OCI-LY7 (cell line): ENCODE measurements at places on chromosomes 3 and 15. TPM values are rescaled to one million over a fixed set of nuclear protein-coding genes. Genes with fewer than 3 reads are reported as not detected.

DNA sequence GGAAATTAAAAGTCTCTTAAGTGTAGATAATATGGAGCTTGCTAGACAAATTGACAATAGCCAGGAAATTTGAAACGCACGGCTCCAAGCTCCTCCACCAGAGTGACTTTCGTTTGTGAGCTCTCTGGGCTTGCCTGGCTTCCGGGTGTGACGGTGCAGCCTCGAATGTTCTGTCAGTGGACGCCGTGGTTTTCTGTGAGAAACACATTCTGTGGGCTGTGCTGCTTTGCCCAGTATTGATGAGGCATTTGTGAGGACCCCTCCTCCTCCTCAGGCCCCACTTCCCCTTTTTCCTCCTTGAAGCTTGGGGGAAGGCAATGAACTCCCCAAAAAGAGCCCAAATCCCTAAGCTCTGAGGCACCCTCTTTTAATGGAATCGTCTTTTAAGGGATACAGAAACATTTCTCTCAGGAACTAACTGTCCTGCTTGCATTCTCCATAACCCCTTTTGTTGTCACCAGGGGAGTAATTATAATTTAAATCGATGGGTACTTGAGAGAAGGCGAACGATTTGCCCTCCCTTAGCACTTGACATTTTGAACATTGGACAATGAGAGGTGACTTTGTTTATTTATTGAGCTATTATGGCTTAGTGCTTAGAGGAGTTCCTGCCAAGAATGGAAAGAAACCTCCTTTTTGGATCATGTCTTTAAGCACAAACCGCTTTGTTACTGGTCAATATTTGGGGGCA lies 40.8 kb downstream of the POLR2M start:
- DNase-seq: no peak

DNA sequence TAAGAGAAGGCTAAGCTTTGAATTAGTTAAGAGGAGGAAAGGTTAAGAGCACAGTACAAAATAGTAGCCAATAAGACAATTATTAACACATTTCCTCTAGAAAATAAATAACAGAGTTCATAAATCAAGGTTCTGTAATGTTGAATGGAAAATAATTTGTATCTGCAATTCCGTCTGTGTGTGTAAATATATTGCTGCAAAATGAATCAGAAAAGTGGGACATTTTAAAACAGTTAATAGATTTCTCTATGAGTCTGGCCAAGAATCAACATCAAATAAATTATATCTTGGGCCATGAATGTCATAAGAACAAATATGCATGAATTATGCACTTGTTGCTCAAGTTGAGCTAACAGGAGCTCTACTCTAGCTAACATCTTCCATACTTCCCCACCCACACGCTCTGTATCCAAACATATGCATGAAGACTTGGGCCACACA lies 14.2 kb upstream of the SUCNR1 start:
- no peak for DNase-seq

- DNase-seq: no peak
Observed at GRCh38 chr3:30770387-30770786, 124.1 kb downstream of the GADL1 start.

- DNase-seq: no peak
Observed at GRCh38 chr15:46260937-46261336, 626.1 kb downstream of the SQOR start.

DNA sequence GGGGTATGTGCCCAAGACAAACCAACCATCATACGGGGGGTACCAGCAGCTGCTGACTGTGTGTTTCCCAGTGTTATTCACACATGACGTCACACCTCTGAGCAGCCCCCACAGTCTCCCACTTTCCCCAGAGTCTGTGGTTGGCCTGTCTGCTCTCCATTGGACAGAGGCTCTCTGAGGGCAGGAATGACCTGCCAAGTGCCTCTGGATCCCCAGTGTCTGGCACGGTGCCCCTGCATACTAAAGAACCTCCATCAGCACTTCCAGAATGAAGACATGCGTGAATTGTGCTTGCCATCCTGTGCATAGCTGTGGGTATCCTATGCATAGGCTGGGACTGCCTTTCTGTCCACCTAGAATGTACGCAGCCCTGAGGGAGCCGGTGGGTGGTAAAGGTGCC lies 3.5 kb upstream of the CCDC9B start:
- no peak for DNase-seq

DNA sequence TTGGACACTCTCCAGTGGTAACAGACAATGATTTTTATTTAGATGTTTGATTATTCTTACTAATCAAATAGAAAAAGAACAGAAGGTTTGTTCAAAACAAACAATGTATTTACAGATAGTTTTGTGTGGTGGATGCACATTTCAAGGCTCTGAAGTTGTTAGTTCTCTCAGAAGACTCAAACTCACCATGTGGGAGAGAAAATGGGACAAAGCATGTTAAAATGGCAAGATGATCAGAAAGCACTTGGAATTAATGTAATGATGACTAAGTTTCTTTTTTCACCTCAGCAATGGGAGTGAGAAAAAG lies 450.5 kb upstream of the KCNMB2 start:
- DNase-seq: no peak

DNA sequence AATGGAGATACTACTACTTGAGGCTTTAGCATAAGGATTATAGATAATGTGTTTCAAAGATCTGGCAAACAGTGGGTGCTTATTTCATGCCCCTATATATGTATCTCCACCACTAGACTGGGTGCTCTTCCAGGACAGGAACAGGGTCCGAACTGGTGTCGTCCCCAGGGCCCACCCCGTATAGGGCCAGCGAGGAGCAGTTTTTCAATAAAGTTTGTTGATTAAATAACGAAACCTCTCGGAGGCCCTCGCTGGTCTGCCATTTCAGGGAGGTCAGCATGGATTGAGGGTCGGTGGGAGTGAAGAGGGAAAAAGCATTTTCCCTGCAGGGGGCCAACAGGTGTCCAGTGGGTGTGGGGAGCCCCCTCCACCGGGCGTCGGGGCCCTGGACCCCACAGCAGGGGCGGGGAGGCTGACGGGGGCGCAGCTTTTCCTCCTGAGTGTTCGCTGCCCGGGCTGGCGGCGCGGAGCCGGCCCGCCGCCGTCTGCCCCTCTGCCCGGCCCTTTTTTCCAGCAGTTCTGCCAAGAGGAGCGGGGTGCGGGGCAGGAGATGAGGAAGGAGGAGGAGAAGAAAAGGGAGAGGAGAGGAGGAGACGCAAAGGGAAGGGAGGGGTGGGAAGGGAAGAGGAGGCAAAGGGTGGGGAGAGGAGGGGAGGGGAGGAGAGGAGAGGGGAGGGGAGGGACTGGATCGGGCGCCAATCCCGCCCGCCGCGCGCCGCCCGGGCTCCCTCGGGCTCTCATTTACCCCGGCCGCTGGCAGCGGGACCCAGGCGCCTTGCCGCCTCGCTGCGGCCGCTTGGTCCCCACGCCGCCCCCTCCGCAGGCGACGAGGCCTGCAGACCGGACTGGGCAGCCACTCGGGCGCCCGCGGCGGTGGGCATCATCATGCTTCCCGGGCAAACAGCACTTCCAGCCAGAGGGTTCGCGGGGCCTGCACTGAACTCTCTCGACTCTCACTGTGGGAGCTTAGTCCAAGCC lies 66.3 kb downstream of the ISG20 start:
- DNase-seq: no peak

DNA sequence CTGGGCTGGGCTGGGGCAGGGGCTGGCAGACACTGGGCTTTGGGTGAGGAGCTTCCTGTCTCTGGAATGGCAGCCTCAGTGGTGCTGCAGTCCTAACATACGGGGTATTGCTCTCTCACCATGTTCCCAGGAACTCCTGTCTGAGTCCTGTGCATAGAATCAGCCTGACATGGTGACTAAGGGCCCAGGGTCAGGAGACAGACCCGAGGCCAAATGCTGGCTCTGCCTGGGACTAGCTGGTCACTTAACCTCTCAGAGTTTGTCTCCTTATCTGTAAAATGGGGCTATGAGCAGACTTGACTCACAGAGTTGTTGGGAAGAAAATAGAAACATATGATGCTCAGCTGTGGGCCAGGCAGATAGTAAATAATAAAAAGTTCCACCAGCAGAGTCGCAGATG lies 28.3 kb downstream of the PRKCD start:
- DNase-seq: no peak

GRCh38 chr15:52331490-52332240 lies 36.1 kb upstream of the MYO5C start:
- peak; percentile 89 for DNase-seq

- DNase-seq: no peak
Observed at GRCh38 chr3:195394700-195395099, 48.1 kb downstream of the ACAP2 start.

DNA sequence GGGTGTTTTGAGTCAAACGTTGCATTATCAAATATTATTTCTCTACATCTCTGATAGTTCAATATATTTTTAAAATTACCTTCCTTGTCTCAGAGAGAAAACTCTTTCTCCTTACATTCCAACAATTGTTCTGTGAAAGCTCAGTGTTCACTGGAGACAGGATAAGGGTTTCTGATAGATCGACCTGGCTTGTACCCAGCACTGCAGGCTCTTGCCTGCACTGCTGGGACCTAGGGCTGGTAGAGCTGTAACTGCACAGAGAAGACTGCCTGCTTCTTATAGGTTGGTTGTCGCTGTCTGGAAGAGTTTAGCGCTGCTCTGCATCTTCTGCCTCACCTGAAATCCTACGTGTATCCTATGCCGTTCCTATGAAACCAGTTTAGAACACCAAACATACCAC lies 249.9 kb upstream of the LRTM1 start:
- no peak for DNase-seq

- DNase-seq: no peak
Observed at GRCh38 chr3:174710612-174711011, 148.5 kb upstream of the NAALADL2 start.

- DNase-seq: no peak
Observed at GRCh38 chr3:191425322-191425734, 35.6 kb upstream of the PYDC2 start.

DNA sequence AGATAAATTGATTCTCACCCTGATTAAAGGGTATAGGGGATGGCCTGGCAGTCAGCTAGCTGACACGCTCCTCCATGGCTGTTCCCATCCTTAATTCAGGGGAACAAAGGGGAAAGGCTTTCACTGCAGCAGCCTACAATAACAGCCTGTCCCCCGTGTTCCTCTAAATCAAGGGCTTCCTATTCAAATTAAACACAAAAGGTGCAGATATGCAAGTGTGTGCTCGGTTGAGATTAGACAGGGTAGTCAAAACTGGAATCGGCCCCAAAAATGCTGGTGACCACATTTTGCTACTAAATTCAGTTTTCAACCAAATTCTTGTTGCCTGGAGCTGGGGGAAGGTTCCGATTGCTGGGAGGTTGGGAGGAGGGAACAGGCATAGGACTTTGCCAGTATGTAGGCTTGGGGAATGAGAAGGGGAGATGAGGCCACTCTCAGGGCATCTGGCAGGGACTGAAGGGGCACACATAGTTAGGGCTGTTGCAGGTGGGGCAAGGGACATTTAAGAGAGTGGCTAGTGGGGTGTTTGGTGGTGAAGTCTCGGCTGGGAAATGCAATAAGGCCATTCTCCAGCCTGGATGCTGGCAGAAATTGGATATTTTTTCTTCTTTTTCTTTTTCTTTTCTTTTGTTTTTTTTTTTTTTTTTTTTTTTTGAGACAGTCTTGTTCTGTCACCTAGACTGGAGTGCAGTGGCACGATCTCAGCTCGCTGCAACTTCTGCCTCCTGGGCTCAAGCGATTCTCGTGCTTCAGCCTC lies 32.9 kb upstream of the CTSH start:
- DNase-seq: no peak

- DNase-seq: no peak
Observed at GRCh38 chr15:73941449-73941848, 15.2 kb downstream of the LOXL1 start.

DNA sequence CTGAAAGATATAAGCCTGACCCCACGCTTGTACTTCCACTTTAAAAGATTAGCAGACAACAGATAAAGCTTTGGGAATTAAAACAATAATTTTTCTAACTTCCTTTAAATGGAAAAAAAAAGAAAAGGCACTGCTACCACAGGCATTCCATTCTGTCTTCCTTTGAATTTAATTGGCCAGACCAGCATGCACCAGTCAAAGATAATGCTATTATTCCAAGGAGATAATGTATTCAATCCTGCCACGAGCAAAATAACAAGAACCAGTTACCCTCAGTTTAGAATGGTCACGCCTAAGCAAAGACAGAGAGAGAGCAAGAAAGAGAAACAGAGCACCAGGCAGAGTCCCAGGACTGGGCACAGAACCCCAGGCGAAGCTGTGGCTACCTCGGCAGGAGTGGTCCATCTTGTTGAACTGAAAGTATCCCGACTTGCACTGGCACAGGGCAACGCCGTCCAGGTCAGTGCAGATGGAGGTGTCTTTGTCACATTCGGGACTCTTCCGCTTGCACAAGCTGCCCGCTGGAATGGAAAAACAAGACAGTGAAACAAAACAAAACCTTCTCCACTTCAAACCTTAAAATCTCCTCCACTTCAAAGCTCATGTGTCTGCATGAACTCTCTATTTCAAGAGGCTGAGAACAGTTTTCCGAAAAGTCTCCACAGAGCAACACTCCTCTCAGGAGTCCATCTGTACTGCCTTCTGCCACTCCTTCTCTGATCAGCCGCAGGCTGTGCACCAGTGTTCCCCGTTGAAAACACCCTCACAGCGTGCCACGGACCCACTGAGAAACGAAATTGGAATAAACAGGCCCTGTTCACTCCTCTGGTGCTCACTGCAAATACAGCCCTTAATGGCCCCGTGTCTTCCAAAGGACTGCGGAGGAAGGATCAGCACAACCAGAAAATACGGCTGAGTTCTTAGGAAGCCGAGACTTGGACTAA lies 58.2 kb downstream of the HEG1 start:
- DNase-seq: no peak

Gene ARNT2
- not detected in 2 replicates for total RNA-seq

Gene CHDH
- total RNA-seq: 1.4 and 2.3 TPM in 2 replicates

Gene NR2E3
- not detected in 2 replicates for total RNA-seq

Gene HDC
- not detected in 2 replicates for total RNA-seq

Gene PAQR5
- total RNA-seq: not detected in 2 replicates

Gene C2CD4A
- total RNA-seq: not detected in 2 replicates

Gene EPHB1
- 1.3 and 1.9 TPM in 2 replicates for total RNA-seq

Gene CP
- not detected in 2 replicates for total RNA-seq

Gene DCLK3
- total RNA-seq: not detected in 2 replicates

Gene IL5RA
- total RNA-seq: not detected in 2 replicates

Gene TEX55
- not detected in 2 replicates for total RNA-seq

Gene ACP3
- total RNA-seq: 10.5 and 13.7 TPM in 2 replicates

Gene CEP63
- total RNA-seq: 42.8 and 49.0 TPM in 2 replicates
